ENCODE measurements at places on chromosomes 13 and 19. TPM values are rescaled to one million over a fixed set of nuclear protein-coding genes. Genes with fewer than 3 reads are reported as not detected.
A peak's percentile ranks its signal among the peaks of the same experiment; 100 is the strongest.

DNA sequence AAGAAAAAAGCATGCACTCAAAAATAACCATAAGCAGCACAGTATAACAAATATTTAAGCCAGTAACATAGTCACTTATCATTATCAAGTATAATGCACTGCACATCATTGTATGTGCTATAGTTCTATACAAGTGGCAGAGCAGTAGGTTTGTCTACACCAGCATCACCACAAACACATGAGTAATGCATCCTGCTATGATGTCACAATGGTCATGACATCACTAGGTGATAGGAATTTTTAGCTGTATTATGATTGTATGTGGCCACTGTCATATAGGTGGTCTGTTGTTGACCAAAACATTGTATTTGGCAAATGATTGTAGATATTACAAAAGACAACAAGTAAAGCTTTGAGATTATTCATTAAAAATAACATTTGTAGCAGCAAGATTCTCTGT lies 860.7 kb upstream of the GPC6 start:
- H3K36me3 ChIP-seq: no peaks in the 10 kb centered on the region
- H3K4me3 ChIP-seq: no peak overlapping the region
- DNase-seq: no peak
- no peaks in the 10 kb centered on the region for H3K4me1 ChIP-seq

The ZNF829 gene
- total RNA-seq: 8.4 TPM

DNA sequence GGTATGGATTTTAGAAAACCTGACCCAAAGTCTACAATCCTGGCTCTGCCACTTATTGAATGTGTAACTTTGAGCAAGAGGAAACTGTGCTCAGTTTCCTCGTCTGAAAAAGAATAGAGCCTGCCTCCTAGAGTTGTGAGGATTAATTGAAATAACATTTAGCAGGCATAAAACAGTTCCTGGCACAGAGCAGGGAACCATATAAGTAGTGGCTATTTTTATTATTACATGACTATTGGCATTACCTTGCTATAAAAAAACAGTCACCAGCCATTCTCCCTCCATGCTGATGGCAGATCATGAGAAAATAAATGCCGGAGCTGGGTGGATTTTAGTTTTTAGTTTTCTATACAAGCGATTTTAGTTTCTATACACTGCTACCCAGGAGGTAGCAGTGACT lies 5.8 kb downstream of the DOCK9 start:
- no peaks in the 10 kb centered on the region for H3K27me3 ChIP-seq
- peaks cover 30% of the 10 kb centered on the region for H3K4me1 ChIP-seq
- no peak overlapping the region for H3K4me3 ChIP-seq
- H3K36me3 ChIP-seq: peaks cover 3% of the 10 kb centered on the region

The KLK14 gene
- total RNA-seq: 0.72 TPM

GRCh38 chr13:46655377-46656180 lies 102.6 kb downstream of the LRCH1 start:
- H3K36me3 ChIP-seq: peaks cover 18% of the 10 kb centered on the region
- peak overlapping the region; percentile 62 for H3K4me3 ChIP-seq
- no peaks in the 10 kb centered on the region for H3K27me3 ChIP-seq
- peak overlapping the region; percentile 63 for H3K27ac ChIP-seq
- DNase-seq: no peak
- peaks cover 24% of the 10 kb centered on the region for H3K4me1 ChIP-seq

The CERS1 gene
- not detected for total RNA-seq

The ZNF418 gene
- total RNA-seq: 14.8 TPM

- H3K27ac ChIP-seq: no peak overlapping the region
- H3K4me1 ChIP-seq: peaks cover 13% of the 10 kb centered on the region
- H3K36me3 ChIP-seq: no peaks in the 10 kb centered on the region
- no peak overlapping the region for H3K4me3 ChIP-seq
These were observed 62.4 kb upstream of the XPO4 start for GRCh38 chr13:20964904-20965303.

DNA sequence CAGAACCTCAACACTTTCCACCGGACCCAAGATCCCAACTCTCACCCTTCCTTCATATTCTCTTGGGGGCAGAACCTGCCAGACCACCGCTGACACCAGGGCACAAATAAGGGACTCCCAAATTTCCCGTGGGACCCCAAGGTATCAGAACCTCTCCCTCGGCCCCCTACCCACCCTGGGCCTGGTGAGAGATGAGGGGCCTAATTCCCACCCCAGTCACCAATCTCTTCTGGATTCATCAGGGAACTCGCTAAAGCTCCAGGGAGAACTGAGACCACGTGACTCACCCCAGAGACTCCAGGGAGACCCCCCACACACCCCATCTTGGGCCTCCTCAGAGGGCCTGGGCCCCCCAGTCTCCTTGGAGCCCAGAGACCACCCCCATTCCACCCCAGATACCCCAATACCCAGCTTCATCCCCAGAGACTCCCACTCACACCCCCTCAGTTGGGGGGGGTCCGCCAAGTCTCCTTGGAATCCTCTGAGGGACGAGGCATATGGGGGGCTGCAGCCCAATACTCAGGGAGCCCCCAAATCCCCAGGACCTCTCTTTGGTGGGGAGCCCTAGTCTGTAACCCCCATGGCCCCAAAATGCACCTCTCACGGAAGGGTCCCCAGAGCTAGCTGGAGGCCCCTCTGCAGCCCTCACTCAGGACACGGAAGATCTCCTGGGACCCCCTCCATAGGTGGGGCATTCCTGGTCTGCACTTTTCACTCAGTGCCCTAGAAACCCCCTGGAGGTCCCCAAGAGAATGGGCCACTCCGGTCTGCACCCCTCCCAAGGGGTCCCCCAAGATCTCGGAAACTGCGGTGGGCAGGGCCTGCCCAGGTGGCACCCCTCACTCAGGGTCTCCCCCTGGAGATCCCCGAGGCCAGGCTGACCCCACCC lies 1.6 kb downstream of the LMNB2 start:
- H3K36me3 ChIP-seq: peaks cover 2% of the 10 kb centered on the region
- DNase-seq: no peak
- peaks cover 8% of the 10 kb centered on the region for H3K4me1 ChIP-seq
- H3K27me3 ChIP-seq: no peaks in the 10 kb centered on the region
- peak overlapping the region; percentile 82 for H3K27ac ChIP-seq
- peak overlapping the region; percentile 85 for H3K4me3 ChIP-seq

The OLFM4 gene
- total RNA-seq: not detected

The IRF2BP1 gene
- 23.9 TPM for total RNA-seq

The FAM124A gene
- 0.23 TPM for total RNA-seq

GRCh38 chr13:37546087-37546486 lies 52.5 kb downstream of the POSTN start:
- no peaks in the 10 kb centered on the region for H3K27me3 ChIP-seq
- DNase-seq: no peak
- H3K36me3 ChIP-seq: no peaks in the 10 kb centered on the region

DNA sequence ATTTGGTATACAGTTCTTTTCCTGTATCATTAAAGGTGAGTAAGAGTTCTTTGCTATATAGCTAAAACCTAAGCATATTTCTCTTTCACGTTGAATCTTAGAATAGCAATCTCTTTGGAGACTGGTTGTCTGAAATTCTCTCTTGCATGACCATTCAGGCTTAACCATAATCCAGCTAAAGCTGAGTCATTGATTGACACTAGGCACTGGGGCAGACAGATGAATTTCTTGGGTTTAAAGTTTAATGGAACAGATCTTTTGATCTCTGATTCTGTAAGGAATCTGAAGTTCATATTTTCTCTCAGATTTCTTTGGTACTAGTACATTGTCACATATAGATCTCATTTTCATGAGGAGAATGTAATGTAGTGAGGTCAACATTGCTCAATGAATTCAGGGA lies 397.3 kb upstream of the MIR17HG start:
- no peak for DNase-seq
- H3K4me3 ChIP-seq: no peak overlapping the region
- no peaks in the 10 kb centered on the region for H3K36me3 ChIP-seq
- H3K27me3 ChIP-seq: no peaks in the 10 kb centered on the region

GRCh38 chr13:92251671-92252210 lies 853.3 kb downstream of the GPC5 start:
- no peaks in the 10 kb centered on the region for H3K36me3 ChIP-seq
- no peaks in the 10 kb centered on the region for H3K4me1 ChIP-seq
- no peak overlapping the region for H3K27ac ChIP-seq
- no peak for DNase-seq
- no peaks in the 10 kb centered on the region for H3K27me3 ChIP-seq

The SHANK1 gene
- not detected for total RNA-seq

The ZNF549 gene
- 13.6 TPM for total RNA-seq

The ZNF530 gene
- 14.2 TPM for total RNA-seq

The TMEM161A gene
- total RNA-seq: 25.8 TPM

GRCh38 chr13:112325920-112326645 lies 50.1 kb upstream of the SPACA7 start:
- DNase-seq: no peak
- peaks cover 18% of the 10 kb centered on the region for H3K27me3 ChIP-seq
- no peaks in the 10 kb centered on the region for H3K36me3 ChIP-seq
- no peaks in the 10 kb centered on the region for H3K4me1 ChIP-seq
- no peak overlapping the region for H3K27ac ChIP-seq
- no peak overlapping the region for H3K4me3 ChIP-seq

DNA sequence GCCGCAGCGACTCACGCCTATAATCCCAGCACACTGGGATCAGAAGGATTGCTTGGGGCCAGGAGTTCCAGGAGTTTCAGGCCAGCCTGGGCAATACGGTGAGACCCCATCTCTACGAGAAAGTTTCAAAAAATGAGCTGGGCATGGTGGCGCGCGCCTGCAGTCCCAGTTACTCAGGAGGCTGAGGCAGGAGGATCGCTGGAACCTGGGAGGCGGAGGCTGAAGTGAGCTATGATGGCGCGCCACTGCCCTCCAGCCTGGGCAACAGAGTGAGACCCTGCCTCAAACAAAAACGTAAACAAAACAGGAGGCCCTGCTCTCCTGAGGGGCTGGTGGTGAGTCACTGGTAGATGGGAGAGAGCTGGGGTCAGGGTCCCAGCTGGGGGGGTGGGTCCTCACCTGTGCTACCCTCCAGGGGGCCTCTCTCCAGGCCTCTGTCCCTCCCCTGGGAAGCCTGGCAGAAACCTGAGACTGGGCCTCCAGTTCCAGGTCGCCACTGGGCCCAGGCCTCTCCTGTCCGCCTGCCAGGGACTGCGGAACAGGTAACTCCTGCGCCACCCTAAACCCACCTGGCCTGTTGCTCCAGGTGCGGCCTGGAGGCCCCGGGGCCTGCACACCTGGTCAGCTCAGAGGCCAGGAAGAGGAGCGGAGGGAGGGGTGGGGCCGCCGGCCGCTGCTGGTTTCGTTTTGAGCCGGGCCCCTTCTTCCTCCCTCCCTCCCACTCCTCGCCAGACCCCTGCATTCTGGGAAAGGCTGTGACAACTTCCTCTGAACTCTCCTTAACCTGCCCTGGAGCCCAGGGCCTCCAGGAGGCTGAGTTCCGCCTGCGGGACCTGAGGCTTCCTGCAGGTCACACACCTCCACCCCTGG lies 17.2 kb upstream of the ZBTB7A start:
- H3K36me3 ChIP-seq: peaks cover 3% of the 10 kb centered on the region
- peak; percentile 74 for DNase-seq
- peak overlapping the region; percentile 79 for H3K4me3 ChIP-seq
- H3K27ac ChIP-seq: peak overlapping the region; percentile 89

The CTXN1 gene
- total RNA-seq: not detected

The RFPL4A gene
- not detected for total RNA-seq

GRCh38 chr13:52161181-52161646 lies 1.8 kb upstream of the NEK3 start:
- peaks cover 23% of the 10 kb centered on the region for H3K27me3 ChIP-seq
- DNase-seq: no peak
- no peak overlapping the region for H3K27ac ChIP-seq
- H3K4me3 ChIP-seq: no peak overlapping the region
- H3K36me3 ChIP-seq: peaks cover 3% of the 10 kb centered on the region
- peaks cover 23% of the 10 kb centered on the region for H3K4me1 ChIP-seq

The ZNF160 gene
- 53.2 TPM for total RNA-seq

- H3K4me3 ChIP-seq: no peak overlapping the region
- no peak for DNase-seq
- H3K36me3 ChIP-seq: no peaks in the 10 kb centered on the region
These were observed 536.7 kb upstream of the ARGLU1 start for GRCh38 chr13:107104631-107105030.

The CGB2 gene
- not detected for total RNA-seq

- H3K4me3 ChIP-seq: no peak overlapping the region
- no peaks in the 10 kb centered on the region for H3K27me3 ChIP-seq
- DNase-seq: no peak
- H3K4me1 ChIP-seq: no peaks in the 10 kb centered on the region
- no peaks in the 10 kb centered on the region for H3K36me3 ChIP-seq
These were observed 204.6 kb upstream of the TSC22D1 start for GRCh38 chr13:44780591-44781280.

The DMKN gene
- 2.5 TPM for total RNA-seq

DNA sequence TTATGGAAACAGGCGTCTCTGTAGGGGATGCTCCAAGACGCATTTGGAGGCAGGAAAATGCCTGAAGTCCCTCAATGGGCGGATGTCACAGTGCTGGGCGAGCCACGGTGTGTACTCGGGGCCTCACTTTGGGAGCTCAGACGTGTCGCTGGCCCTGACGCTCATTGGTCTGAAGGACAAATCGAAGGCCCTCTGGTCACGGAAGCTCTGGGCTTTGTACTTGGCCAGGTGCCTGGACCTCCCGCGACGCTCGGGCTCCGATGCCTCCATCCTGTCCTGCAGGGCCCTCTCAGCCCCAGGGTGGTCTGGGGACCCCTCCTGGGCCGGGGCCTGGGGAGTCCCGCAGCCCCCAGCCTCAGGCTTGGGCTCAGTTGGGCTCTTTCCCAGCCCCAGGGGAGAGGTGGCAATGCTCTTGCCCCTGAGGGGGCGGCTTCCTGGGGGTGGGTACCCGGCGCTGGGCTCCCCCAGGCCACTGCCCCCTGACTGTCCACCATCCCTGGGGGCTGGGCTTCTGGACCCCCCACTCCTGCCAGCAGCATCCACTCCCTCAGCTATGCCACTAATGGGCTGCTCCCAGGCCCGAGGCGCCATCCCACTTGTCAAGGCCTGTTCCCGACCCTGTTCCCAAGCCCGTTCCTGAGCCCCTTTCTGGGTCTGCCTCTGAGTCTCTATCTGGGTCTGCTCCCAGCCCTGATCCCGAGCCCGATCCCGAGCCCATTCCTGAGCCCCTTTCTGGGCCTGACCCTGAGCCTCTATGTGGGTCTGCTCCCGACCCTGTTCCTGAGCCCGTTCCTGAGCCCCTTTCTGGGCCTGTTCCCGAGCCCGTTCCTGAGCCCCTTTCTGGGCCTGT lies 39.5 kb upstream of the GRTP1 start:
- H3K27ac ChIP-seq: no peak overlapping the region
- DNase-seq: peak; percentile 24
- H3K27me3 ChIP-seq: peaks cover 3% of the 10 kb centered on the region

DNA sequence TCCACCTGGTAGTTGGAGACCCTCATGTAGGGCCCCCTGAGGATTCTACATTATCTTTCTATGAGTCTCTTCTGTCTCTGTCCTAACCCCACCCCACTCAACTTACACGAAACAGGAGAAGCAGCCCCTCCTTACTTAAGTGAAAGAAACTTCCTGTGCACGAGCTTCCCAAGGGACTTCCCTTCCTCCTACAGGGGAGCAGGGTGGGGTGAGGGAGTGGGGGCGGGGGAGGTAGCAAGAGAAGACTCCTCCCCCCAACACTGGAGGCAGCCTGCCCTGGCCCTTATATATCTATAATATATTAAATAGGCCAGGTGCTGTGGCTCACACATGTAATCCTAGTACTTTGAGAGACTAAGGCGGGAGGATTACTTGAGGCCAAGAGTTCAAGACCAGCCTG lies 5.5 kb upstream of the PDE4C start:
- no peak overlapping the region for H3K27ac ChIP-seq
- no peak for DNase-seq
- H3K4me3 ChIP-seq: no peak overlapping the region
- H3K36me3 ChIP-seq: peaks cover 3% of the 10 kb centered on the region
- peaks cover 5% of the 10 kb centered on the region for H3K4me1 ChIP-seq
- peaks cover 48% of the 10 kb centered on the region for H3K27me3 ChIP-seq

GRCh38 chr13:29619995-29620394 lies 24.5 kb upstream of the SLC7A1 start:
- H3K4me1 ChIP-seq: no peaks in the 10 kb centered on the region
- H3K4me3 ChIP-seq: no peak overlapping the region
- H3K27ac ChIP-seq: no peak overlapping the region
- H3K27me3 ChIP-seq: peaks cover 33% of the 10 kb centered on the region
- no peaks in the 10 kb centered on the region for H3K36me3 ChIP-seq
